ENCODE measurements at places on chromosomes 11 and 22.

DNA sequence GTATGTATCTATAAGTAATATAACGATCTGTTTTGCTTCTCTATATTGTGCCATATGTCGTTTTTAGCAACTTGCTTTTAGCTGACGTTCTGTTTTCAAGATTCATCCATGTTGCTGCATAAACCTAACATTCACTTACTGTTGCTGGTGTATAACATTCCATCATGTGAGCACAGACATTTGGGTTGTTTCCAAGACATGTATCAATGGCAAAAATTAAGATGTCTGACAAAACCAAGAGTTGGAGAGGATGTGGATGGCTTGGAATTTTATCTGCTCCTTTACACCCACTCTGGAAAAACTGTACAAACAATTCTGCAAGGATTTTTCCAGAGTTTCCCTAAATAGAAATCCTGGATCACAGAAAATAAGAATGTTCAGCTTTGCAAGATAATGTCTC lies 40.9 kb downstream of the DGCR2 start:
- no peak for DNase-seq

GRCh38 chr11:72807792-72808191 lies 6.4 kb upstream of the ATG16L2 start:
- DNase-seq: no peak

DNA sequence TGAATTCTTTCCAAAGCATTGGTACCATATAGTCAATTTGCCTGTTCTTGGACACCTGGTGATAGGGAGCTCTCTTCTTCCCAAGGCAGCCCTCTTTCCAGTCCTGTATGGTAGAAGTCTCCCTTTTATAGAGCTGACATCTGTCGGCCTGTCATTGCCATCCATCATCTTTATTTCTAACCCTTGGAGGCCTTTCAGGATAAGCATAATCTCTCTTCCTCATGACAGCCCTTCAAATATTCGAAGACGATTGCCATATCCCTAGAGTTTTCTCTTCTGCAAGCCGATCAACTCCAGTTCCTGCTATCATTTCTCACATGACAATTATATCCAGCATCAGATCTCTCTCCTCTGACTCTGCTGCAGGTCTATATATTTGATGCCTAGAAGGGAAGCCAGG lies 32.7 kb upstream of the SYN3 start:
- no peak for DNase-seq

DNA sequence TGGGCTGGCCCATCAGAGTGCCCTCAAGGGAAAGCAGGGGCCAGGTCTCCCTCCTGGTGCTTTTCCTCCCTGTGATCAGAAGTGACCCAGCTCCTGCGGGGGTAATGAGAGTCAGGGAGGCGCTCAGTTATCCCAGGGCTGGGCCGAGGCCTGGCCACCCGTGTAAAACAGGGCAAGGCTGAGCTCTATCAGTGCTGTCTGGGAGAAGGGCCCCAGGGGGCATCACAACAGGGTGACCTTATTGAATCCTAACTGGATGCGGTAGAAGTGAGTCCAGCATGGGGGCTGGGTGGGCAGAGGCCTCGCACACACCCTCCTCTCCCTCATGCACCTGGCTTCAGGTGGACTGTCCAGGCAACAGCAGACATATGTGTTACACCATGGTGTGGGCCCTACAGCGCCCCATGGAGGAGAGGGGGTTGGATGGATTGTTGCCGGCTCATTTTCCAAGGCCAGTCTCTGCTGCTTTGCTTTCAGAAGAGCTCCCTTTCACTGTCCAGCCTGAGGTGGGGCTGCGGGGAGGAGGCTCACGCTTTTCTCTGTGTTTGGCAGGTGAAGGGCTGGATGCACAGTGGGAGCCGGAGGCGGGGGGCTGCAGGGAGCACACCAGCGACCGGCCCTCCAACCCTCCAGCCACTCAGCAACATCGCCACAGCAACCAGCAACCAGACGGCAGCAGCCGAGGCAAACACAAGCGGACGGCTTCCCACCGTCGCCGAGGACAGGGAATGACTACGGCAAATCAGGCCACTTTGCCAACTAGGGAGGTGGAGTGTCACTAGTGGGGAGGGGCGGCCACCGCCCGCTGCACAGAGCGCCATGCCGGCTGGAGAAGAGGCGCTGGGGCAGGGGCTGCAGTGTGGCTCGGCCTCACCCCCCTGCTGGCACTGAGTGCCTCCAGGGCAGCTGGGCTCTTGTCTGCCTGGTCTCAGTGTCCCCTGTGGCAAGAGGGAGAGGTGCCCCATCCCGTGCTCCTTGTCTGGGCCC lies 24.7 kb downstream of the GNAZ start:
- no peak for DNase-seq

DNA sequence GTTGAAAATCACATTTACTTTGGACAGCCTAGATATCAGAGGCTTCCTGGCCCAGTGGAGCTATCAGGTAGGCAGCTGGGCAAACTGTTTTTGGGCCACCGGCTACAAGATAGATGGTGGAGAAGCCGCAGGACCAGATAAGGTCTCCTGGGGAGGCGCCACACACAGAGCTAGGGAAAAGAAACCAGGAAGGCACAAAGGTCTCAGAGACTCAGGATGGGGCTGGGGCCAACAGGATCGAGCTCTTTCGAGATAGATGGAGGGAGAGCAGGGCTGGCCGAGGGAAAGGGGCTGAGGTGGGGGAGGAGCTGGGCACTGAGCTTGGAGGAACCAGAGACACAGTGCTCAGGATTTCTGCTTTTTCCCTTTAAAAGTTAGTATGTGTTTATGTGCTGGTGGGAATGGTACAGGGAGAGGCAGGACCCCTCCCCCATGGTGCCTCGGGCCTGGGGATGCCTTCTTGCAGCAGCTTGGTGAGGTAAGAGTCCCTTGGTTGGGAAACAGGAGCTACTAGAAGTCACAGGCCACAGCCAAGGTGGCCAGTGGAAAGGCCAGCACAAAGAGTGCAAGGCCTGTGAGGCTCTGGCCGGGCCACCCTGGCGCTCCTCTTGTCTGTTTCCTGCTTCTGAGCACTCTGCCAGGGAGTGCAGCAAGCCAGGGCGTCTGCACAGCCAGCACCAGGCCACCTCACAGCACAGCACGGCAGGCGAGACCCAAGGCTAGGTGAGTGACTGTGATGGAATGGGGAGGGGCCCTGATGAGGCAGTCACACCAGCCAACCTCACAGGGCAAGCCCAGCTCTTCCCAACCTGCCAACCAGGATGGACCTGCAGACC lies 11.5 kb upstream of the NAP1L4 start:
- no peak for DNase-seq

DNA sequence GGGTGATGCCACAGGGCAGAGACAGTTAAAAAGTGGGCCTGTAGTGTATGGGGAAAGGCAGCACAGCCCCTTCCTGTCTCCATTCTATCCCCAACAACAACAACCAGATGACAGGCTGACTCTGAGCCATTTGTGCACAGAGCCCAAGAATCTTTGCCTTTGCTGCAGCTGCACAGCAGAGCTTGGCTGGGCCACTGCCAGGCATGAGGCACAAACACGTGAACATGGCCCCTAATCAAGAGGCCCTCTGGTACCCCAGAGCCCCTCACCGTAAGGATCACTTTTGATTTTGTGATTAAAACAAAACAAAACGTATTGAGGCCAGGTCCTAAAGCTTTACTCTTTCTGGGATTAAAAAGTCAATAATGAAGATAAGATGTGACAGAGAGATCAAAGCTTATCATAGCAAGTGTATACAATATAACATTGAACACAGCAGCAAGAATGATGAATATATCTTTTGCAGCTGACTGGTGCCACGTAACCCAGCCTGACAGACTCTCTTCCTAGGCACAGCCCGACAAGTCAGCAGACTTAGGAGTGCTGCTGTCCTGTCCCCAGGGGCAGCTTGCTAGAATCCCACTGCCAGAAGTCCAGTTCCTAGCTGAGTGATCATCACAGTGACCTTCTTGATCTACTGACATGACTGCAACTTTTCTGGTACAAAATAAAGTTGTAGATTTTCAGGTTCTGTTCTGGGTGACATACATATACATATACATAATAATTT lies 117.8 kb downstream of the SERGEF start:
- DNase-seq: no peak

Data from amygdala (tissue), 56 donors.